ENCODE measurements at places on chromosomes 2 and 18.

DNA sequence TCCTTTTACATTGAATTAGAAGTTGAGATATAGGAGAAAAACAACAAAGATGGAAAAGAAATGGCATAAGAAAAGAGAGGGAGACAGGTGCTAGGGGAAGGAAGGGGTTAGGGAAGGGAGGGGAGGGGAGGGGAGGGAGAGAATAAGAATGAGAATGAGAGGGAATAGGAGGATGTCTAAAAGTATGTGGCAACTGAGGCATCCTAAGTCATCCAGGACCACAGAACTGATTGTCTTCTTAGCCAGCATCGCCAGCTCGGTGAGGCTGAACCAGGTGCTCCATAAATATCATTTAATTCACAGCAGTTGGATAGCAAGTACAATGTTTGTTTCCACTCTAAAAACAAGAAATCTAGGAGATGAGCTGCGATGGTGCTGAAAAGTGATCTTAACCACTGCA lies 393.5 kb downstream of the TMEM182 start:
- no peak for DNase-seq

DNA sequence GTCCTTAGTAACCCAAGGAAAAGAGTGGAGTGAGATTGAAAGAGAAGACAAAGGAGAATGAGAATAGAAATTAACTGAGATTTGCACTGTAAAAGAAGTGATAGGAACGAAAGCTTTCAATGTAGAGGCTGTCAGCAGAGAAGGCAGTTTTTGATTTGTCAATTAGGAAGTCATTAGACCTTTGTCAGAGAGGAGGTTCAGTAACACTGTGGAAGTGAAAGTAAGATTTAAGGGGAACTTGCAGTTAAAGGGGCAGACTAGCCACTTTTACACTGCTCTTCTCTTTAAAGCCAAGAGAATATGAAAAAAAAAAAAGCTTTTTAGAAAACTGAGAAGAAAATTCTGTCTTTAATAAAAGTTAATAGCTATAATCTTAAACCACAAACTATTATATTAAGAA lies 11.5 kb upstream of the KYNU start:
- DNase-seq = no peak

GRCh38 chr2:240168546-240169361 lies 28.3 kb upstream of the OTOS start:
- no peak for DNase-seq

DNA sequence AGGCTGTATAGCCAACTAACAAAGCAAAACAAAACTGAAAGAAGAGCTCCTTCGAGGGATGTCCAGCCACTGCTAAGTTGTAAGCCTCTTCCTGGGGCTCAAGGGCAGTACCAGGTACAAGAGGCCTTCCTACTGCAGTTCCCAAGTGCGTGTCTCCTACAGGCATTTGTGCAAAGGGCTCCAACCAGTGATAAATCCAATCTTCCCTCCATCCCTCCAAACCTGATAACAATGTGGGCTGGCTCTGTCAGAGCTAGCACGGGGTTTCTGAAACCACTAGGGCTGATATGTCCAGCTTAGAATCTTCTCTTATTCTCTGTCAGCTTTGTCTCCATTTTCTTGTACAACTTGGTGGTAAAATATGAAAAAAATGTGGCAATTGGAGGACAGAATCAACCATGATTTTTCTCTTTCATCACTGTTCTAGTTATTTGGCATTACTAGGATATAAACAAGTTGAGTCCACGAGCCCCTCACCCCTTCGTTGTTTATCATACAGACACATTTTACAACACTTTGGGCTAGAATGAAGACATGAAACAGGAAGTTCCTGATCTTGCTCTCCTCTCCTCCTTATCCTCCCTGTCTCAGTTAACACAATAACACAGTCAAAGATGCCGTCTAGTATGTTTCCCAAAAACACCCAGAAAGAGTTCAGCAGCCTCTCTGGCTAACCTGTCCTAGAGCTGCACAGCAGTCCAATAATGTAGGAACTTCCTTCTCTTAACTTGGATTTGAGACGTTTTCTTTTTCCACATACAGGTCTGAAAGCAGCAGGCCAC lies 35.4 kb upstream of the WIPF1 start:
- no peak for DNase-seq

DNA sequence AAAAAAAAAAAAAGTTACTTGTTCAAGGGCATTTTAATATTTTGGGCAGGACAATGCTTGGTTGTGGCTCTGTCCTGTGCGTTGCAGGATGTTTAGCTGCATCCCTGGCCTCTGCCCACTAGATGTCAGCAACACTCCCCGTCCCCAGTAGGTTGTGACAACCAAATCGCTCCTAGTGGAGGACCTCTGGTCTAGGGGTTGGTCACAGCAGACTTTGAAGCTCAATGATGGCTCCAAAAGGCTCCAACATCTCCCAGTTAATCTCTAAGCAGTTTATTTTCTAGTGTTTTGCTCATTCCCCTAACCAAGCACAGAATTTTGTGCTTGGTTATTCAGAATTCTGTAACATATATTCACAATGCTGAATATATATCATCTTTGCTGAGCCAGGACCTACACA lies 67.0 kb downstream of the CHRNA1 start:
- DNase-seq = peak; percentile 2

DNA sequence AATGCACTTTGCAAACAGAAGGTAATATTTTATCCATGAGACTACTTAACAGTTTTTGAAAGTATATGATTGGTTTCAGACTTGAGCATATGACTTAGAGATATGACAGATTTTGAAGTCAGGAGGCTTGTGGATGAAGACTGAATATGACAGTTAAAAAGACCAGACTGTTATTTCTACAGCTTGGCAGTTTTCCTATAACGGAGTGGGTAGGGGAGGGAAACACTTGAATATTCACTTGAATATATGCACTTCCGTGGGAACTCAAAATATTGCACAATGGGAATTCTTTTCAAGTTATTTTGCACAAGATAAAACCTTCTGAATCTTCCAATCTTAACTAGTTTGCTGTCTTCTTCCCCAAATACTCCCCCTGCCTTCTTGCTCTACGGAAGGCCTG lies 64.6 kb upstream of the ACKR3 start:
- DNase-seq = no peak

DNA sequence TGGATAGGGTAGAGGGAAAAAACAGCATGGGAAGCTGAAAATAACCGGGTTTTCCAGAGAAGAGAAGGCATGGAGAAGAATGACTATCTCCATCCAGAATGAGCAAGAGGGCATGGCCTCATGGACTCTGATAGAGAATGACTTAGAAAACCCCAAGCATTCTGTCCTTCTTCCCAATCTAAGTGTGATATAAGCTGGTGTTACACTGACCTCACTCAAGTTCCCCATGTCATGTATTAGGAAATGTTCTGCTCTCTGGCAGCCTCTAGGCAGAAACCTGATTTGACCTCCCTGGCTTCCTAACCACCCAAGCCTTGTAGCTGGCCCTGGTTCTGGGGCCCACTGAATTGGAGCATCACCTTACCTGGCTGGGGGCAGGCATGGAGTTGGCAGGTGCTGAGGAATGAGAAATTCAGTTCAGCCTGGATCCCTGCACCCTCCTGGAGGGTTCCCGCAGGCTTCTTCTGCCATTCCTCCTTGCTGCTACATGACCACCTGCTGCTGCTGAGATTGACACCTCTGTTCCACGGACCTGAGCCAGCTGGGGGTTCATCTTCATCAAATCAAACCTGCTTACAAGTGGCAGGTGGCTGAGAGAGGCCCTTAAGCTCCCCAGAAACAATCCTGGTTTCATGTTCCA lies 5.2 kb upstream of the SIGLEC15 start:
- DNase-seq = no peak

GRCh38 chr18:53126210-53126609 lies 786.2 kb downstream of the DCC start:
- DNase-seq = no peak

DNA sequence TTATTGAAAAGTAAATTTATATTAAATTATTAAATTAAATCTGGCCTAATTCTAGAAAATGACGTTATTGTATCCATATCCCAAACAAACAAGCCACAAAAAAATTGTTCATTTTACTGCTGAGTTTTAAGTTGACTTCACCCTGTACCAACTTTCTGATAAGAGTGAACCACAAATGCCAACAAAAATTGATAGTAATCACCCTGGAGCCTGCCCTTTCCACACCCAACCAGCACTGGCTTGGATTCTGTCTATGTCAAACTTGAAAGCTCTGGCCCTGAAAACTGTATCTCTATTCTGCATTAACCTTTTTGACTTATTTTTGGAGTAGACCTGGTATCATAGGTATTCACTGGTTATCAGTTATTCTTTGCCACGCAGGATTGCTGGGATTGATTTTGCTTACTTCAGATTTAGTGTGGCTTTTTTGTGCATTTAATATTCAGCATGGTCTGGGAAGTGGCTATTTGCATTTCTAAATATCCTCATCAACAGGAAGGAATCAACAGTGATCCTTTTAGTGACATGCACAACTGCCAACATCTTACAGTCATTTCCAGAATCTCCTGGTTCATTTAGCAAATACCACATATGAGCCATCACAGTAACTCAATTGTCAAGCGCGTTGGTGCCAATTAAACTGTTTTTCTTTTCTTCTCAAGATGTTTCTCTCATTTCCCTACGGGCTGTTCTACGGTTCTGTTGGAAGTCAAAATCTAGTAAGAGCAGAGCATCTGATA lies 11.4 kb upstream of the SRBD1 start:
- no peak for DNase-seq

DNA sequence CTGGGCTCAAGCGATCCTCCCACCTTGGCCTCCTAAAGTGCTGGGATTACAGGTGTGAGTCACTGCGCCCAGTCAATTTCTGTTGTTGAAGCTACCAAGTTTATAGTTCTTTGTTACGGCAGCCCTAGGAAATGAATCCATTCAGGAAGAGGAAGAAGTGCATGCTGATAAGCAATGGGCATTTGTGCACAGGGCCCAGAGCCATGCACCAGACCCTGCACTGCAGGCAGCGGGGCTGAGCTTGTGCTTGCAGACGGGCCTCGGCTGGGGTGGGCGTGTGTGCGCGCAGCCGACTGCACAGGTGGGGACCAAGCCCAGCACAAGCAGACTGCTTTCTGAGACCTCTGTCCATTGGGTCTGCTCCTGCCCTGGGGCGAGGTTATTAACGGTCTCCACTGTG lies 144.6 kb downstream of the CABLES1 start:
- DNase-seq = no peak

DNA sequence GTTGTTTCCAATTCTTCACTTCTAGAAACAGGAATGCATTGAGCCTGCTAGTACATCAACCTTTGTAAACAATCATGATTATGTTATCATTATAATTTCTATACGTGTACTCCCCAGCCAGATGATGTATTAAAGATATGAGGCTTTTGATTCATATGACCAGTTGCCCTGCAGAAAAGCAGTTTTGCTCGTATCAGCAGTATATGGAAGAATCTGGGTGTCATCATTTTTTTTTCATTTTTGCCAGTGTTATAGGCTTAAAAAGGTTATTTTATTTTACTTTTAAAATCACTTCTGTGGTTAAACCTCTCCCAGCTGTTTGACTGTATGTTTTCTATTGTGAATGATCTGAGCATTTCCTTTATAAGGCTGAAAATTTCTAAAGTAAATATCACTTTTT lies 471.8 kb upstream of the NRP2 start:
- DNase-seq = no peak
